NCI-H2227 treated with DMSO at 0.1 percent for 48 hours (cell line): ENCODE measurements at places on chromosomes 2 and 18.
A peak's percentile ranks its signal among the peaks of the same experiment; 100 is the strongest.

DNA sequence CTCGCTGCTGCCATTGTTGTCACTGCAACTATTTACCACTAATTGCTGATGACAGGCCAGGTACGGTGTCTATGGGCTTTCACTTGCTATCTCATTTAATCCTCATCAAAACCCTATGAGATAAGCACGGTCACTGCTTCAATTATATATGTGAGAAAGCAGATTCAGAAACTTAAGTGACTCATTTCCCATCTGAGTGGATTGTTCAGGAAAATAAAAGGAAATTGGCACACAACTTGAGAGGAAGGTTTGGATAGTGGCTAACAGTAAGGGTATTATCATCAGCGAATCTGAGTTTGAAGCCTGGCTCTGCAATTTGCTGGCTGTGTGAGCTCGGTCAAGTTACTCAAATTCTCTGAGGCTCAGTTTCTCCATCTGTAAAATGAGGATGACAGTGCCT lies 196.0 kb downstream of the KCNS3 start:
- no peak for DNase-seq

DNA sequence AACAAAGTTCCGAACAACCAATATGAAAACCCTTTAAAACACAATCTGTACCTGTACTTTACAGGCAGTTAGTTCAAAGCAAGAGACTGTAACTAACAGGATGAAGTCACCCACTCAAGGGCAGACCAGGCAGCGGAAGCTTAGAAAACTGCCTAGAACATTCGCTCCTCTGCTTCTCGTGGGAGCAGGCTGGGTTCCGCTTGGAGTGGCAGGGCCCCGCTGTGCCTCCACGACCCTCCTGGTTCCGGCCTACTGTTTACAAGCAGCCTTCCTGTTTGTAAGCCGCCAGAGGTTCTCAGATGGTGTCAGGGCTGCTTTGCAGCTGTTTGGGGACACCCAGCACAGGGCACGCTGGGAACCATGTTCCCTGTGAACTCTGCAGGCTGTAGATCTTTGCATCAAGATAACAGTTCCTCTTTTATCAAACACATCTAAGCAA lies 31.3 kb downstream of the CIB4 start:
- no peak for DNase-seq

DNA sequence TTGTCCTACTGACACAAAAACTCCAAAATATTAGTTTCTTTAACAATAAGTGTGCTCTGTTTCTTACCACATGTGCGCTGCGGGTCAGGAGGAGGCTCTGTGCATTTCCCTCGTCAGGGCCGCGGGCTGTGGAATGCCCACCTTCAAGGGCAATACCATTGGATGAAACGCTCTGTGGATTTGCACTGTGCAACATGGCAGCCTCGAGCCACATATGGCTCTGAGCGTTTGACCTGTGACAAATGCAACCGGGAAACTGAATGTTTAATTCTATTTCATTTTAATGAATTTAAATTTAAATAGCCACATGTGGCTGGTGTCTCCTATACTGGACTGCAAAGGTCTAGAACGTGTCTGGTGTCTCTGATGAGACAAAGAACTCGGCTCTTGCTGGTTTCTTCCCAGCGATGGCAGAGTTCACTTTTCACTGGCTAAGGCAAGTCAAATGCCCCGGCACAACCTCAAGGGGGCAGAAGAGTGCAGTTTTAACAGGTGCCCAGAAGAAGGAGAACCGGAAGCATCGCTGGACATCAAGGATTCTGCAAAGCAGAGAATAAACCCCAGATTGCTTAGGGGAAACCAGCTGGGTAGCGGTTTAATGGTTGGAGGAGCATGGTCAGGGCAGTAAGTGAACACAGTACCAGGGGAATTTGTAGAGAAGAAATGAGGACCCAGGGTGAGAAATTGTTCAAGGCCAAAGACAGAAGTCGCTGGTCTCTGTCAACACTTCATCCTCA lies 37.0 kb upstream of the TMEM18 start:
- no peak for DNase-seq

DNA sequence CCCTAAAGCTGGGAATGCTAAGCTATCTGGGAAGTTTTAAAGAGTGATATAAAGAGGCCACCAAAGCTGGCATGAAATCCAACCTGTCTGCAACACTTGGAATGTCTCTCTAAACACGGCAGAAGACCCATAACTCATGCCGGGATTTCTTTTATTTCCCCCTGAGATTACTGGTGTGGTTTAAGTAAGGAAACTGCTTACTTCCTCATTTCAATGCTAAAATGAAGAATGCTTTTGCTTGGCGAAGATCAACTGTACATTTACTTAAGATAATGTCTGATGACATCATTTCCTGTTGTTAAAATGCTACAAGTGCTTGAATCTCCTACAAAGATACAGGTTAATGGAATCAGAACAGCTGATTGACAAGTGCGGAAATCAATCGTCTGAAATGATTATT lies 353.8 kb upstream of the SALL3 start:
- DNase-seq, result no peak

DNA sequence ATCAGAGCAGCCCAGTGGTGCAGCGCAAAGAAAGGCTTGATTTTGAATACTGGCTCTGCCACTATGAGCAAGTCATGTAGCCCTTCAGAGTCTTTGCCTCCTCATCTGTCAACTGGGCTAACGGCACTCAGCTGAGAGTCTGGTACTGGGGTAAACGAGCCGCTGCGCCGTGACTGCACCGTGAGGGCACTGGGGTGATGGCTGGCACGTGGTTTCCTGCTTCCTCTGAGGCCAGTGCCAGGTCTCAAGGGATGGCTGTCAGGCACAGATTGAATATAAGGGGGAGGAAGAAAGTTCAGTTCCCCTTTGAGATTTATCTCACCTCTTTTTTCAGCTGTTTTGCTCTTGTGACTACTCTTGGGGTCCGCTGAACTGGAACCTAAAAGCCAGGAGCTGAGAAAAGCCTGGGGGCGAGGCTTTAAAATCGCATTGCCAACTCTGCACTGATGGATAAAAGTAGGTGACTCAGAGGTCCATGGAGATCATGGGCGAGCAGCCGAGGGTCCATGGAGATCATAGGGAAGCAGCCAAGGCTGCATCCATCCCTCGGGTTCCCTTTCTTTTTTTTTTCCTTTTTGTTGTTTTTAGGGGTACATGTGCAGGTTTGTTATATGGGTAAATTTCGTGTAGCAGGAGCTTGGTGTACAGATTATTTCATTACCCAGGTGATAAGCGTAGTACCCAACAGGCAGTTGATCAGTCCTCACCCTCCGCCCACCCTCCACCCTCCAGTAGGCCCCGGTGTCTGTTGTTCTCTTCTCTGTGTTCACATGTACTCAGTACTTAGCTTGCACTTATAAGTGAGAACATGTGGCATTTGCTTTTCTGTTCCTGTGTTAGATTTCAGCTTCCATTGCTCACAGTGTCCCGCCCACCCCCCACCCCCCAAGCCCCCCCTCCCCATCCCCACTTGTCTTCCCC lies 114.3 kb downstream of the SPP2 start:
- no peak for DNase-seq

- no peak for DNase-seq
Measured at GRCh38 chr18:2360861-2361260, 210.4 kb downstream of the METTL4 start.

GRCh38 chr18:49582579-49582978 lies 20.7 kb downstream of the LIPG start:
- no peak for DNase-seq

DNA sequence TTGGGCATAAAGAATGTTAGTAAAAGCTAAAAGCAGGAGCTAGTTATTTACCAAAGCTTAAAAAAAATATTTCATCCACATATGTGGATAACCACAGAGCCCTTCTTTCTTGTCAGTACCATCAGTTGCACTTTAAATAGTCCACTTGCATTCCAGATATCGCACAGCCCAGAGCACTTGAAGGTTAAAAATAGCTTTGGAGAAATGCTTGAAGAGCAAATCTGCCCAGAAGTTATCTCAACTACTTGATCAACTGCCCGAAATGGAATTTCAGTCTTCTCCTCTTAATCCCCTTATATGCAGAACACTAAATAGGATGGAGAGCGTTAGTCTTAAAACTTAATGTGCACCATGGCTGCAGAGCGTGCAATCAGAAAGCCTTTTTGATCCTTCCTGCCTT lies 148.3 kb downstream of the PLEKHA3 start:
- no peak for DNase-seq

- DNase-seq, result no peak
Measured at GRCh38 chr2:202069170-202070067, 3.6 kb upstream of the KIAA2012 start.

DNA sequence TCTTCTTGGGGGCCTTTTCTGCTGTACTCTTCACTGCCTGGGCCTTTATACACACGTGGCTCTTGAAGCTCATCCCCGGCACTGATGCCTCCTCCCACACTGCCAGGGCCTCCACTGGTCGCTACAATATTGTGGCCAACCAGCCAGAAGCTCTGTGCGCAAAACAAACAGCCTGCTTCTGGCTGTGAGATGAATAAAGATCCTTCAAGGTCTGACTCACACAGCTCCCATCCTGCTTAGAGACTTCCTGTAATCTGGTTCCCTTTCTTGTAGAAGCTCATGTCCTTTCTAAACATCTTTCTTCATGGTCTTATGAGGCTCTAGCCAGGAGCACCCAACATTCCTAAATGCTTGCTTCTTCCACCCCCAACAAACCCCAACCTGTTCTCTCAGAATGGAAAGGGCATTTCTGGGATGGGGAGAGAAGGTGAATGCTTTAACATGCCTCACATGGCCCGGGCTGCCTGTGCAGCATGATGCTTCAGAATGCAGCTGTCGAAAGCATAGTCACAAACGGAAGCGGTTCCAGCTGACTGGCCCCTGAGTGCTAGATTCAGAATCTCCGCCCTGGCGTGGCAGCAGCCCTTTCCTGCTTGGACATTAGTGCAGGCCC lies 24.6 kb downstream of the NRP2 start:
- DNase-seq, result peak; percentile 36

DNA sequence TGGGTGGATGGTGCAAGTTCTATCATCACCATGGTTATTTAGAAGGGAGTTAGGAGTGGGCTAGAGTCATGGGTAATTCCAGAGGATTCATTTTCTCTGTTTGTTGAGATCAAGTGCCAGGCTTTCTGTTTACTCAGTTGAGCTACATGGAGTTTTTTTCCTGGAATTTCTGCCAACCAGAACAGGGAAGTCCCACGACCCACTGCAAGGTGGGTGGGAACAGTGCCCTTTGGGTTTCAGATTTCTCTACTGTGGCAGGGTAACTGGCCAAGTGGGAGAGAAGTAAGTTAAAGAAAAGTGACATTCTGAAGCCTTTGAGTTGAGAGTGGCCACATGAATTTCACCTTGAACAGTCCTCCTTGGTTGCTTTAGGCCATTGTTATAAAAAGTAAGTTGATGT lies 138.9 kb downstream of the SLC39A10 start:
- no peak for DNase-seq

GRCh38 chr2:128069769-128070168 lies 21.2 kb upstream of the UGGT1 start:
- DNase-seq, result peak; percentile 15

DNA sequence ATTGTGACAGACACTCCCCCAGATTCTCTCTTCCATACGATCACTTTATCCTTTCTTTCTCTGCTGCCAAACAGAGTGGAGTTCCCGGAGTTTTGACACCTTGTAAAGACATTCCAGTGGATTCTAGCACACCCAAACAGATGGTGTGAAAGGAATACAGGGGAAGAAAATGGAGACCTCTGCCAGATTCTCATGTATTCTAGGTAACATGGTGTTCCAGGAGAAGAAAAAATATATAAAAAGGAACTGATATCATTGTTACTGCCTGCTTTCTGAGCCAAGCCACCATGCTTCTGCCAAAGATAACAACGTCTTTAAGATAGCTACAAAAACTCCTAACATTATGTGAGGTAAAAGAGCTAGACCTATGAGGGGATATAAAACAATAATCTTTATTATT lies 136.5 kb downstream of the TXNL1 start:
- no peak for DNase-seq

DNA sequence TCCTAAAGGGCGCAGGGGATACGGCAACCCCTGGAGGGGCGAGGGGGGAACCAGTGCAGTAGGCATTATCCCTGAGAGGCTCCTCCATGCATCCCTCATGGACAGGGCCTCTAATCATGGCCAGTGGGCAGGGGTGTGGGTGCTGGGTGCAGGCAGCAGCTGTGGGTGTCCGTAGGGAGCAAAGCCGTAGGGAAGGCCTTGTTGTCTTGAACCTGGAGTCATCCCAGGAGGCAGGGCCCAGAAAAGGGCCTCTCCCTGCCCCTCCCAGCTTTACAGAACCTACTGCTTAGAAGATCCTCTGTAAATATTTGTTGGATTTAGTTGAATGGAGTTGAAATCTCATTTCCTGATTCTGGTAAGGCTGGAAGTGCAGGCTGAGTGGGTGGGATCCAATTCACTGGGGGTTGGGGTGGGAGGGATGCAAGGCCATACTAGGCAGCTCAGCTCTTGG lies 207.0 kb upstream of the HAAO start:
- no peak for DNase-seq

- DNase-seq, result peak; percentile 20
Measured at GRCh38 chr2:45922577-45922988, 271.1 kb downstream of the PRKCE start.

- no peak for DNase-seq
Measured at GRCh38 chr18:10234912-10235660, 219.3 kb upstream of the APCDD1 start.

GRCh38 chr2:43175020-43175441 lies 51.4 kb downstream of the ZFP36L2 start:
- DNase-seq, result no peak

DNA sequence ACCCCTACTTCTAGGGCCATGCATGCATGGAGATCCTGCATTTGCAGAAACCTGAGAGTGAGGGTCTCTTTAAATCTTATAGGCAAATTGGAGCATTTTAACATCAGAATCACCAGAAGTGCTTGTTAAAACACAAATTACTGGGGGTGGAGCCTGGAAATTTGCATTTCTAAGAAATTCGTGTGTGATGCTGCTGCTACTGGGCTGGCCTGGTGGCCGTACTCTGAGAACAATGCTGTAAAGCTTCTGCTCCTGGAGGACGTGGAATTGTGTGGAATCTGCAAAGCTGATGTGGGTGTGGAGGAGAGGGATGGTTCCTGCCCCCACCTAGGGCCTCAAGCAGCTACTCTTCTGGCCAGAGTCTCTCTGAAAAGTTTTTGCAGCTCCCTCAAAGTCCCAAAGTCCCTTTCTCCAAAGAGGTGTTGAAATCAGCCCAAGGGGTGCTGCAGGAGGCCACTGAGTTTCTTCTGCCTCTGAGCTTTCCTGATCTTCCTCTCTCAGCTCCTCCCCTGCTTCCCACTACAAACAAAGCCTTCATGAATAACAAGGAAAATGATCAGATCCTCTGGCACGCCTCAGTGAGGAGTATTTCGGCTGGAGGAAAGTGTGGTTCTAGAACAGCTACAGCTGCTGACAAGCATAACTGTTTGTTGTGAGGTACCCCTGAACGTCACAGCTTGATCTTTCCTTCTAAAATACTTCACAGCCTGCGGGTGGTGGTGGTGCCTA lies 508.3 kb downstream of the CNTNAP5 start:
- no peak for DNase-seq
